ENCODE measurements at places on chromosomes 6 and 20.

GRCh38 chr6:137573739-137574138 lies 79.5 kb upstream of the OLIG3 start:
- no peak for DNase-seq

GRCh38 chr20:62355516-62355877 lies 11.6 kb downstream of the LAMA5 start:
- peak; percentile 85 for DNase-seq

- DNase-seq: no peak
Observed at GRCh38 chr6:132087391-132087790, 136.2 kb upstream of the CCN2 start.

DNA sequence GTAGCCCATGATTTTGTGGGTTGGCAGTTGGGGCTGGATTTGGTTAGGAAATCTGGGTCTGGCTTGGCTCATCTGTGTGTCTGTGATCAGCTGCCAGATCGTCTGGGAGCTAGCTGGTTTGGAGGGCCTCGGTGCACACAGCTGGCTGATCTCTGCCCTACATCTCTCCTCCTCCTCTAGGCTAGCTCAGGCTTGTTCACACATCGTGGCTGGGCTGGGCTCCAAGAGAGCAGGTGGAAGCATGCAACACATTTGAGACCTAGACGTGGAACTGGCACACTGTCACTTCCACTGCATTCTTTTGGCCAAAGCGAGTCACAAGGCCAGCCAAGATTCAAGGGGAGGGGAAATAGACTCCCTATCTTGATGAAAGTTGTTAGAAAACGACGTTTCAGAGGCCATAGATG lies 15.9 kb downstream of the NDUFAF5 start:
- peak; percentile 84 for DNase-seq

GRCh38 chr20:35216541-35216940 lies 9.9 kb upstream of the MMP24 start:
- DNase-seq: no peak

DNA sequence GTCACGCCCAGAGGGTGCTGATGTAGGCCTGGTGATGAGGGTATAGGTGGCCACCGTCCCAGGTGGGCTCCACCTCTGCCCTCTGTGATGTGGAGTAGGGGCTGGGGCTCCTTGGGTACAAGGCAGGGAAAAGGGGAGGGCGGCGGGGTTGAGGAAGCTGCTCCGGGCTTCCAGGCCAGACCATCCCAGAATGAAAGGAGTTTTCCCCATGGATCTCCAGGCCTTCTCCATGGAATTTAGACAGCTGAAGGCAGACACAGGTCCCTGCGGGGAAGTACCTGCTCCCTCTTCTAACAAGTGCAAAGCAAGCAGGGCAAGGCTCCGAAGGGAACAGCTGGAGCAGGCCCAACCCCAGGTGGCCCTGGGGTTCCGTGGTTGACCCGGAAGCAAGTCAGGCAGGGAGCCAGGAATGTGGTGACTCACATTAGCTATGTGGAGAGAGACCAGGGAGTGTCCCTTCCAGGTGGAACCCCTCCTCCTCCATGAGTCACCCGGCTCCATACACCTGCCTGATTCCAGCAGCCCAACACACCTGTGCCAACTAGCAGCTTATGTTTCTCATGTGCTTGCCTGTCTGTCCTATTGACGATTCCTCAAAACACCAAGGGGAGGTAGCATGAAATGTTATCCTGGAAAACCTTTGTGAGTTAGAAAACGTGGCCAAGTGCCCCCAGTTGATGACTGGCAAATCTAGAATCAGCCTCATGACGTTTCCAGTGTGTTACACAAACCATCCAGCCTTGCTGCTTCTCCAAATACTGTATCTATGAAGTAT lies 59.7 kb upstream of the SNX9 start:
- DNase-seq: peak; percentile 99

DNA sequence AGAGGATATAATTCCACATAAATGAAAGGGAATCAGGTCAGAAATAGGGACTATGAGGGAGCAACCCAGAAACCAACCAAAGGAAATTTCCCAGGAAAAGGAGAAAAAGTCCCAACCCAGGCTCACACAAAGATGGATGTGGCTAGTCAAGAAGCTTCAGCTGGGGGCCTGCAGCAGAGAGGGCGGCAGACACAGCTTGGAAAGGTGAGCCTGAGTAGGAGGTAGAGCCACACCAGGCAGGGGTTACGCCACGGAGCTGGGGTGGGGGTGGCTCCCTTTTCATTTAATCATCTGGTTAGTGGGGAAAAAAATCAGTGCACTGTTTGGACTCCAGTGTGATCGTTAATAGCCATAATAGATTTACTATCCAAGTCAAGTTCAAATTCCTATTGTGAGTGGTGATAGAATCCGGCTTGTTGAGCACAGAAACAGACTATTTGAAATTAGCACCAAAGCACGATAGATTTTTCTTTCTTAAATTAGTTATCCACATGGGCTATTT lies 220.6 kb downstream of the TPBG start:
- DNase-seq: no peak

DNA sequence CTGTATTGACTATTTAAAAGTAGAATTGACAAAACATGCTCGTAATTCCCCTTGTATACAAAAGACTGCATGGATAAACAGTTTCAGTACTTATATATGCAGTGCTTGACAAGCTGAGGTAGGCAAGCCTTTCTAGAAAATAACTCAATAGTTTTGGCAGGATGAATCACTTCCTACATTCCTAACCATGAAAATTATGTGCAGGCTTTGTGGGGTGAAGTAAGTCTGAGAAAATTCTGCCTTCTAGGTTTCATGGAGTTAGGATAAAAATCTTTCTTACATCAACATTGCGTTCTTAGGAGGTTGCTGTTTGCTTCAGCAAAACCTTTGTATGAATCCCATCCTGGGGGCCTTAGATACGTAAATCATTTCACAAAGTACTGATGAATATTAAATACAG lies 801.4 kb upstream of the EYS start:
- DNase-seq: no peak

GRCh38 chr6:73679009-73679408 lies 17.0 kb upstream of the CD109 start:
- DNase-seq: no peak

DNA sequence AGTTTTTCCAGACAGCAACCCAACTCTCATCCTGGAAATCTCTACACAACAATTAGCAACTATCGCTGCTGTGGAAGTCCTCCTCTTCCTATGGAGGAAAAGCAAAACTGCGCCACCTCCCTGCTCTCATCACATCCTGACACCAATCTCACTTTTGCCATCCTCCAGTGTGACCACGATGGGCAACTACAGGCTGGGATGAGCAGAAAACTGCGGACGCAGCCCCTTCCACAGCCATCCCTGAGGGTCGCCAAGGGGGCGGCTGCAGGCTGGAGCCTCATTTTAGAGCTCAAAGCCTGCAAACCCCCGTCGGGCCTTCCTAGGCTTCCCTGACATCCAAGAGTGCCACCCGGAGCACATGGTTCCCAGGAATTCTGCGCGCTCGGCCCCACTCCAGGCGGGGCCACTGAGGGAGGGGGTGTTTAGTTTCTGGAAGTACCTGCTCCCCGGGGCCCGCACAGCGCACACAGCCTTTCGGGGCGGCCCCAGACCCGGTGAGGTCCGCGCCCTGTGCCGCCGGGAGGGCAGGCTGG lies 1.2 kb downstream of the TCFL5 start:
- DNase-seq: peak; percentile 44

GRCh38 chr6:92380803-92381601 lies 1038.4 kb downstream of the EPHA7 start:
- no peak for DNase-seq

DNA sequence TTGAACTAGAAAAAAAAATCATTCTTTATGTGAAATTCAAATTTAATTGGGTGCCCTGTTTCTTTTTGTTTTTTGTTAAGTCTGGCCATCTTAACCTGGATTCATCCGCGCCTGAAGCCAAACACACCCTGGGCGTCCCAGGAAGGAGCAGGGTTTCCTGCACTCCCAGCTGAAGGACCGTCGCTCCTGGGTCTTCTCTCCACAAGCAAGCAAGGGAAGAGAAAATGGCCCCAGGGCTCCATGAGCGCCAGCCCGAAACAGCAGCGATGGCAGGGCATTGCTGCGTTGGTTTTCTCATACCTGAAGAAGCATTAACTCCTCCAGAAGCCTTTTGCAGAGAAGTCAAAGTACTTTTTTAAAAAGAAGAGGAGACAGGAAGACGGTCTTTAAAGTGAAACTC lies 105.4 kb upstream of the AFDN start:
- DNase-seq: no peak

- DNase-seq: peak; percentile 89
Observed at GRCh38 chr6:18990059-18990978, 603.2 kb downstream of the RNF144B start.

GRCh38 chr6:80988892-80989291 lies 763.6 kb downstream of the TENT5A start:
- DNase-seq: no peak

- no peak for DNase-seq
Observed at GRCh38 chr6:157595768-157596167, 214.8 kb downstream of the ZDHHC14 start.

DNA sequence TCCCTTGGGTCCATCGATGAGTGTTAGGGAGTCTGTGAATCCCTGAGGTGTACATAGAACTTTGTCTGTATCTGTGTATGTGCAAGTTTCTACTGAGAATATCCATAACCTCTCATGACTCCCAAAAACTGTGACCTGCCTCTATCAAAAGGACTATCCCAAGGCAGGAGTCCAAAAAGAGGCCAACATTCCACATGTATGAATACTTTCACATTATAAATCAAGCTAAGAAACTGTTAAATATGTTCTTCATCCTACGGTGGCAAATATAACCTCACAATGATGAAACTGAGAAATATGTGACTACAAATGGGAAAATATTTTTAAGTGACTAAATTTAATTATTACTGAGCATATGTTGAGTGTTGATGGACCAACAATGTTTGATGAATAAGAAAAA lies 16.1 kb upstream of the STX11 start:
- DNase-seq: no peak

- DNase-seq: no peak
Observed at GRCh38 chr6:88992741-88993552, 29.5 kb upstream of the RNGTT start.

- DNase-seq: no peak
Observed at GRCh38 chr20:48247961-48248360, 462.7 kb upstream of the SULF2 start.

DNA sequence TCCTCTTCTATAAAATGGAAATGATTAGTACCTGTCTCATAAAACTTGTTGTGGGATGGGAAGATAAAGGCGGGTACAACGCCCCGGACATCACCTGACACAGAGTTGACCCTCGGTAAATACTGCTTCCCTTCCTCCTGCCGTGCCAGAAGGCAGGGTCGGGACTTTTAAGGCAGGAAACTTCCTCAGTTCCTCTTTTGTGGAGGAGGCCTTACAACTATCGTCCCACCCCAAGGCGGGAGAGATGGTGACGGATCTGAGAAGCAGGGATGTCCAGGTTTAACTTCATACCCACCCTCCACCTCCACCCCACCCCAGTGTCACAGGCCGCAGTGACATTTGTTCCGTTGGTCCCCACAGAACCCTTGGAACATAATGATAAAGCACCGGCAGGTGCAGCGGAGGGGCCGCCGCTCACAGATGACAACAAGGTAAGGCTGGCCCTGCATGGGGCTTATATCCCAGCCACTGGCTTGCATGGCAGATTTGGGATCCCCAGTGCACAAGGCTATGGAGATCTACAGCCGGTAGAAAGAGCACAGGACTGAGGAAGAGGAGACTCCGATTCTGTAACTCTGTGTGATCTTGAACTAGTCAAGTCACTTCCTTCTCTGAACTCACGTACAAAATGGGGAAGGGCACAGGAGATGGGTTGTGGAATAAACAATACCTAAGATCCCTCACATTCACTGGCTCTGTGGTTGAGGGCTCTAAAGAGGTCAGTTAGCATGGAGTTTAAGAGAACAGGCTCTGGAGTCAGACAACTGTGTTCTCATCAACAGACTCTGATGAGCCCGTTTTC lies 764 bp downstream of the DNTTIP1 start:
- peak; percentile 52 for DNase-seq

- DNase-seq: no peak
Observed at GRCh38 chr20:1062334-1063010, 55.9 kb upstream of the PSMF1 start.

DNA sequence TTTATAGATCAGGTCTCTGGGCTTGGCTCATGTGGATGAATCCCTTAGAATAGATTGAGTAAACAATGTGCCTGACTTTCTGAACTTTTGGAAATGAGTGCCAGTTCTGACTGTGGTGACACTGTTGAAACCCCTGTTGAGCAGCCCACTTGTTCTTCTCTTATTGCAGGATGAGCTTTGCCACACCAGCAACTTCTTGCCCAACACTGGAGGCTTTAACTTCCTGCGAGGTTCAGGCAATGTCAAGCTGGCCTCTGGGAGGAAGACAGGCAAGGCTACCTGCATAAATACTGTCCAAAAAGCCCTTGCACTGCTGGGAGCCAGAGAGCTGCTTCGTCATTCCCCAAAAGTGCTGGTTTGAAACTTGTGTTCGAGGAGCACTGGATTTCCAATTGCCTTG lies 32.8 kb upstream of the SMIM8 start:
- no peak for DNase-seq

DNA sequence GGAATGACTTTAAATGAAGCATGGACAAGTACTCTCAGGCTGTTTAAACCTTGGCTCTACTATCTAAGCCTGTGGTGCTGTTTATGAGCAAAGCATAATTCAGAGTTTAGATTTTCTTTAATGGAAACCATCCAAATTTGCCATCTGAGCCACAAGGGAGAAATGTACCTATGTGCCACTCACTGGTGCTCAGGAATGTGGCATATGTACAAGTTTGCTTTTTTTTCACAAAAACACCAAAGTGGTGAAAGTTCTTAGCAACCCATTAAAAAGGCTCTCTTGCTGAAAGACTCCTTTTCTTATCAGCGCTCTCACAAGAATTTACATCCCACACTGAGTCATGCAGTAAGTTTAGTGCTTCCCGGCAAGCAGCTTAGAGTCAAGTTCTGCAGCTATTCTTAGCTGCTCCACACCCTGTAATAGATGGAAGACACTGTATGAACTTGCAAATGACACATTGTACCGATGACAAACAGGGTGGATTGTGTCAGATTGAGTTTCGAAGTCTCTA lies 57.3 kb upstream of the MLIP start:
- DNase-seq: peak; percentile 31

GRCh38 chr6:79574174-79574573 lies 36.9 kb upstream of the LCA5 start:
- no peak for DNase-seq

DNA sequence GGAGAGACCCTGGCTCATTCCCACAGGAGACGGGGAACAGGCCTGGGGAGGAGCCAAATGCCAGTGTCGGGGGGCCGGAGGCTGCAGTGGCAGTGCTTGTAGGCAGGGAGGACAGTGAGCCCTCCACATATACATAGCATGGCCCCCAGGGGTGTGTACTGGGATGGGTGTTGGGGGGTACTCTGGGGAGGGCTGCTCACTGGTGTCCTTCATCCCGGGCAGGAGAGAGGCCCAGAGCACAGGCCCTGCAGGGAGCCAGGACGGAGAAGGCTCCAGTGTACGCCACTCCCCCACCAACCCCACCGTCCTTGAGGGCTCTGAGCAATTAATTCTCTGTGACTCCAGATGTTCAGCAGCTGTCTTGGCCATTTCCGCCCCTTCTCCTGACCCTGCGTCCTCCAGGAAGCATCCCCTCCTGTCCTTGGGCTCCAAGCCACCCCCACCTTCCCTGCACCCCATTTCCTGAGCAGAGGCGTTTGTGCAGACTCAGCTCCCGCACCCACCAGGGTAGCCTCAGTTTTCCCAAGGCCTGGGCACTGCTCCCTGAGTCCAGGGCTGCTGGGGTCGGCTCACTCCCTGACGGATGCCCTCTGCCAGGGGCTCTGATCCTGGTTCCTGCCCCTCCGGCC lies 3.4 kb upstream of the ABHD16B start:
- DNase-seq: no peak

GRCh38 chr6:44463728-44464450 lies 76.4 kb downstream of the CDC5L start:
- no peak for DNase-seq

Data from DMS53 (cell line).